ENCODE measurements at places on chromosomes 1 and 21.

DNA sequence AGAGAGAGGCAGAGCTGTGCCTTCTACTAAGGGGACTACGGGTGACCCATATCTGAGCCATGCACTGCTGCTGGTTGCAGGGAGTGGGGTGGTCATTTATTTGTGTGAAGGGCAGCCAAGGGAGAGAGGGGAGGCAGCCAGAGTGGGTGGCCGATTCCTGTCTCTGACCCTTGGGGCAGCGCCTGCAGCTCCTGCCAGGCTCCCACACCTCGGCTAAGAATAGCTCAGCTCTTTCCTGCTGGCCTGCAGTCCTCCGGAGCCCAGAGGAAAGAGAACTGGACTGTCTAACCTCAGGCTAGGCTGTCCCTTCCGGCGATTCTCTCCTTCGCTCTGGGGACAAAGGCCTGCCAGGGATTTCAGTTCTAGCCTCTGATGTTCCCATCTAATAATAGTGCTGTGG is 11.6 kb upstream of the CD34 start:
- H3K27ac ChIP-seq: no peak overlapping the region
- H3K4me1 ChIP-seq: no peaks in the 10 kb centered on the region
- H3K27me3 ChIP-seq: no peaks in the 10 kb centered on the region

DNA sequence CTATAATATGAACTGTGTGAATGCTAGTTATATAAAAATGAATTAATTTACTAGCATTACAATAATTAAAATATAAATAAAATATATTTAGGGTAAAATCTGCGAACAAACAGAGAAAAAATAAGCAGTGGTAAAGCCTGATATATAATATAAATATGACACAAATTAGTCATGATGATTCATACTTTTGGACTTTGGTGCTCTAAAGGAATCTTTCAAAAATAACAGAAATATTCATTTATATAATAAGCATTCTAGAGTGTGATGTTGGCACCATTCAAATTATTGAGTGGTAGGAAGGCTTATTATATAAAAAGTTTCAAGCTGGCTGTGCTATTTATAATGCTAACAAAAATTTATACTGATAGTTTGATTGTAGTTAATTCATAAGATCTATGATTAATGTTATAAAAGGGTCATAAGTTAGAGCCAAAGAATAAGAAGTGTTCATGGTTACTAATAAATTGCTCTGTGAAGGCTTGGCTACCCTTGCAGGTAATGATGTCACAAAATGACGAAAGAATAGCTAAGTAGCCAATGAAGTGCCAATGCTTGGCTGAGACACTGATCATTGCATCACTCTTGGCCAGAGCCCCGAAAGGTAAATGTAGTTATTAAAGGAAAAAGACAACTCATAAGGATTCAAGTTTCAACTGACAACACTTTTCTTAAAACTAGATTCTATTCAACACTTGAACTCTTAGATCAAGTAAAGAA is 108.7 kb downstream of the USH2A start:
- H3K27ac ChIP-seq: no peak overlapping the region
- no peaks in the 10 kb centered on the region for H3K36me3 ChIP-seq
- DNase-seq: no peak
- no peaks in the 10 kb centered on the region for H3K27me3 ChIP-seq
- no peak overlapping the region for H3K4me3 ChIP-seq

- no peak overlapping the region for H3K4me3 ChIP-seq
- H3K36me3 ChIP-seq: no peaks in the 10 kb centered on the region
- no peak for DNase-seq
- H3K27me3 ChIP-seq: no peaks in the 10 kb centered on the region
- H3K27ac ChIP-seq: no peak overlapping the region
These were observed 39.9 kb downstream of the STPG1 start for GRCh38 chr1:24373710-24374109.

DNA sequence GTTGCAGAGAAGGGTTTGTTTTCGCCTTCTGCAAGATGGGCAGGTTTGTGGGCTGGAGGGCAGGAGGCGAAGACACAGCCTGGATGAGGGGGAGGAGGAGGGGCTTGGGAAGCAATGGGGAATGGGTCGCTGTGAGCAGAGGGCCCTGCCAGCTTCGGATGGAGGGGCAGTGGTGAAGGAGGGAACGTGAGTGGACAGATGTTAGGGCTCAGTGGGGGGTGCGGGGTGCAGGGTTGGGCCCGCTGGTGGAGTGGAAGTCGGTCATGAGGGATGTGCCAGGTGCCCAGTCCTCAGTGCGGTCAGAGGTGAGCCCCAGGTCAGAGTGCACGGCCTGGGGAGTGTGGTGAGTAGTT is 55.5 kb upstream of the ABCG1 start:
- no peaks in the 10 kb centered on the region for H3K36me3 ChIP-seq
- H3K27ac ChIP-seq: no peak overlapping the region
- no peak for DNase-seq
- no peak overlapping the region for H3K4me3 ChIP-seq
- H3K27me3 ChIP-seq: no peaks in the 10 kb centered on the region
- no peaks in the 10 kb centered on the region for H3K4me1 ChIP-seq

DNA sequence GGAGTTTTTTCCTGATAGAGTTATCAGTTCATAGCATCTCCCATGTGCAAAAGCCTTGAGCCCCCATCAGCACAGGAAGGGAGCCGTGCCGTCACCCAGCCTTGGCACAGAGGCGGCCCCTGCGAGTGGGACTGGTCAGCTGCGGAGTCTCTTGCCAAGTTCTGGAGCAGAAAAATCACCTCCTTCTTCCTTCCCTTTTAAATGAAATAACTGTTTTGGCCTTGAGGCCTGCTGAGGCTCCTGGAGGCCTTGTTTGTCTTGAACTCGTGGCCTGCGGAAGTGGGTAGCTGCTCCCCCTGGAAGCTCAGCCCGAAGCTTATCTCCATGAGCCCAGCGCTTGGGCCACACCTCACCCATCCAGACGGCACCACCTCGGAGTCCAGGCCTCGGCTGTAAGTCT is 145.7 kb upstream of the TMEM51 start:
- no peak overlapping the region for H3K27ac ChIP-seq
- no peak overlapping the region for H3K4me3 ChIP-seq
- H3K4me1 ChIP-seq: no peaks in the 10 kb centered on the region
- DNase-seq: no peak
- no peaks in the 10 kb centered on the region for H3K36me3 ChIP-seq

- H3K4me3 ChIP-seq: no peak overlapping the region
- no peaks in the 10 kb centered on the region for H3K27me3 ChIP-seq
- DNase-seq: peak; percentile 83
- no peaks in the 10 kb centered on the region for H3K36me3 ChIP-seq
- no peak overlapping the region for H3K27ac ChIP-seq
These were observed 18.8 kb downstream of the BATF3 start for GRCh38 chr1:212680680-212681389.

- no peaks in the 10 kb centered on the region for H3K4me1 ChIP-seq
- DNase-seq: peak; percentile 71
- H3K4me3 ChIP-seq: peak overlapping the region; percentile 18
- H3K27ac ChIP-seq: no peak overlapping the region
These were observed 44.8 kb upstream of the TADA1 start for GRCh38 chr1:166920561-166921475.

DNA sequence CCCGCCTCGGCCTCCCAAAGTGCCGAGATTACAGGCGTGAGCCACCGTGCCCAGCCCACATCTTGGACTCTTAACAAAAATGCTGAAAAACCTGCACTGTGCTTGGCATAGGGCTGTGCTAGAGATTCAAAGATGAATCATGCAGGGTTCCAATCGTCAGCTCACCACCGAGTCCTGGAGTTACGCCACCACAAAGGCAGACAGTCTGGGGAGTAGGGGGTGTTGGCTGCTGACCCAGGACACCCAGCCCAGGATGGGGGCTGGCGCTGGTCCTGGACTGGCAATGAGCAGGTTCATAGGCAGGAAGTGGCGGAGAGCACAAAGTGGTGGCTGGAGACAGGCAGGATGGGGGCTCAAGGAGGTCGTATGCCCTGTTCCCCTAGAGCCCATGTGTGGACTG is 16.0 kb downstream of the PSRC1 start:
- no peak for DNase-seq
- H3K27ac ChIP-seq: no peak overlapping the region
- H3K36me3 ChIP-seq: no peaks in the 10 kb centered on the region
- no peaks in the 10 kb centered on the region for H3K27me3 ChIP-seq
- H3K4me3 ChIP-seq: no peak overlapping the region

DNA sequence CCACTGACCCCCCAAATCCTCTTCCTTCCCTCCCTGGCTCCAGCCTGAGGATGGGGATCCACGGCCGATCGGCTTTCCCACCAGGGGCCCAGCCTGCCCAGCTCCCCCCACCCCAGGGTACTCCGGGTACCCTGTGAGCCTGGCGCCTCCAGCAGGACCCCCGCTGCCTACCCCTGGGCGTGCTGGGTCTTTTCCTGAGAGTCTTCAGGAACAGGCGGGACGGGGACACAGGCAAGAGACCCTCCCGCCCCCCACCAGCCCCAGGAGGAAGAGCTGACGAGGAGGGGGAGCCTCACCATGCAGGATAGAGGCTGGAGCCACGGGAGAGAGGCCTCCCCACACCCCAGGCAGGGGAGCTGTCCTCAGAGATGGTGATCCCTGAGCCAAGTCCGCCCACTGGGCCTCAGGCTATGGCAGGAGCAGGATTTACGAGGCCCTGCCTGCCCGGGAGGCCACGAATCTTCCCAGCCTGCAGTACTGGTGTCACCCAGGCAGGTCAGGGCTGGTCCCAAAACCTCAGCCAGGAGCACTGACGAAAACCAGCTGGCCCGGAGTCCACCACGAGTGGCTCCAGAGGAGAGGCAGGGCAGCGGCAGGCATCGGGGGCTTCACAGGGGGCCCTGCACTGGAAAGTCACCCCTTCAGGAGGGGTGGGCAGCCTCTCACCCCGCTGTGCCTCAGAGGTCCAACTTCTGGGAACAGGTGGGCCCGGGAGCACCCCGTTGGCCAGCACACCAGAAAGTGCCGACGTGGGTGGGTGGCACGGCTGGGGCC is 58.0 kb downstream of the MEGF6 start:
- H3K27ac ChIP-seq: no peak overlapping the region
- H3K4me3 ChIP-seq: no peak overlapping the region
- H3K36me3 ChIP-seq: no peaks in the 10 kb centered on the region
- H3K4me1 ChIP-seq: no peaks in the 10 kb centered on the region
- DNase-seq: no peak

DNA sequence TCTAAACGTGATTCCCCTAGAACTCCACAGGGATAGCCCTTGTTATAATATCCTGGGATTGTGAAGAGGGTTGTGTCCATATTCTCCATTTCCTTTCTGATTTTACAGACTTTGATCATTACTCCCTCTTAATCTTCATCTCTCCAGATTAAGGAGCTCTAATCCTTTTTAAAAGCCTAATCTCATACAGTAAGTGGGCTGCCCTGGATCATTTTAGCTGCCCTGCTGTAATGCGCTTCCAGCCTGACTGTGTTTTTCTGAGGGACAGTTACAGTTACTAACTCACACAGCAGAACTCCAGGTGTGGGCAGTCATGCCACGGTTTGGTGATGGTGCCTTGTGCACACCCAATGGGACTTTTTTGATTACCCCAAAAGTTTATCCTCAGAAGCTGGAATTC is 33.5 kb downstream of the PROX1 start:
- H3K4me1 ChIP-seq: no peaks in the 10 kb centered on the region
- no peak overlapping the region for H3K27ac ChIP-seq
- H3K27me3 ChIP-seq: no peaks in the 10 kb centered on the region
- DNase-seq: no peak

DNA sequence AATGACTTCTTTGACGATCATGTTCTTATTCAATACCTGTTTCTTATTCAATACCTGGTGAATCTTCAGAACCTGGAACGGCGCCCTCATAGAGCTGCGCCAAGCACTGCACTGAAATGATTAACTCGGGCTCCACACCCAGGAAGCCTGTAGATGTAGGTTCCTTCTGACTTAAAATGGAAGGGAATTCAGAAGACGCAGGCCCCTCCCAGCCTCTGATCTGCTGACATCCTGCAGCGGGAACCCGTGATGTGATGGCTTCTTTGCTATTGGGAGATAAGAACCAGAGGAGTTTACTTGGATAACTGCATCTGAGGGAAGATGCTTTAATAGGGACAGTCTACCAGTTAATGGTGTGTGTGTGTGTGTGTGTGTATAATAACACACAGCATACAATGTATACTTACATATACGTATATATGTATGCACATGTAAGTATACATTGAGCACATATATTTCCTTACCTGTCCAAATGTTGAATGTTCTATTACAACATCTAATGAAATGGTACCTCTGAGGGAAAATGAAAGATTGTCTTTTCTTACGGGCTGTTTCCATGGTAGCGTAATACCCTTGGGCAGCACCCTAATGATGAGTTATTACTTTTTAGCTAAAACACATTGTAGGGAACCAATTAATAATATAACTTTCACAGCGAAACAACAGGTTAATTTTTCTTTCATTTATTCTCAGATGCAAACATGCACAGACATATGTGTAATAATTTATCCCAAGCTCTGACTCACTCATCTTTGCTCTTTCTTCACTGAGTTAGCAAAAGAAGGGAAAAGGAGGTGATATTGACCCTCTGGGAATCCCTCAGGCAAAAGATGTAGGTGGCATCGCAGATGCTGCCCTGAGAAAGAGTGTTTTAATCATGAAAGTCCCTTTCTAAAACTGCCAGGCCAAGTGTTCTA is 379.8 kb downstream of the SIPA1L2 start:
- no peaks in the 10 kb centered on the region for H3K27me3 ChIP-seq
- H3K36me3 ChIP-seq: no peaks in the 10 kb centered on the region
- H3K4me1 ChIP-seq: peaks cover 10% of the 10 kb centered on the region
- no peak overlapping the region for H3K4me3 ChIP-seq
- DNase-seq: peak; percentile 82

DNA sequence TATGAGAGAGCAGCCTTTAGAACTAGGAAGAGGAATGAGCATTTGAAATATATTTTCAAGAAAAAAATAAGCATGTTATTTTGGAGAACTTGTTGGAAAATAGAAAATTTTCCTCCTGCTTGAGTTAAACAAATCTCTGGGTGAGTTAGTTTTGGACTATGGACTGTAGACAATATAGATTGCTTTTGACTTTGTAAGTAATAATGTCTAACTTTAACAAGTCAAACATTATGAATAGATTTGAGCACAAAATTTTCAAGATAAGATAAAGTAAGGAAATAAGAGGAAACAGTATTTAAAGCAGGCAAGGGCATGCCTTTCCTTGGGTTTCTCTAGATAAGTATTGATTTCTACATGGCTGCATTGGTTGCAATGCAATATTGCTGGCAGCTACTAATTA is 360.8 kb downstream of the LMO4 start:
- no peak for DNase-seq
- no peak overlapping the region for H3K4me3 ChIP-seq
- no peaks in the 10 kb centered on the region for H3K4me1 ChIP-seq
- H3K36me3 ChIP-seq: no peaks in the 10 kb centered on the region
- no peak overlapping the region for H3K27ac ChIP-seq

DNA sequence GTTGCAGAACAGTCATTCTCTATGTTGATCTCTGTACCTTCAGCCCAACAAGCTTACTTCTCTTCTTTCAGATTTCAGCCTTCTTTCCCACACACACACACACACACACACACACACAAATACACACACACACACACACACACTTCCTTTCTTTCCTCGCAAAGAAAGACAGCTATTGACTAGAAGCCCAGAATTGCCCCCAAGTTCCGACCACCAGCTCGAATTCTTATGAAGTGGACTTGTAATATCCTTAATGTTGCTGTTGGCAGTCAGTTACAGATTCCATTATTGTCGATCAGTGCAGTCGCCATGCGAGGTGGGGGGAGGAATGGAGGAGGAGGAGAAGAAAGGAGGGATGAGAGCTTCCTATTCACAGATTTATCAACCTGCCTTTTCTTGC is 125.5 kb downstream of the CLEC20A start:
- H3K4me1 ChIP-seq: peaks cover 4% of the 10 kb centered on the region
- peak; percentile 35 for DNase-seq
- no peaks in the 10 kb centered on the region for H3K27me3 ChIP-seq
- no peaks in the 10 kb centered on the region for H3K36me3 ChIP-seq

Measured in mesendoderm (in vitro differentiated cells).